ENCODE measurements at places on chromosomes 11 and 22.

GRCh38 chr22:41935015-41935351, 8.4 kb upstream of the TNFRSF13C start:
- DNase-seq = no peak

DNA sequence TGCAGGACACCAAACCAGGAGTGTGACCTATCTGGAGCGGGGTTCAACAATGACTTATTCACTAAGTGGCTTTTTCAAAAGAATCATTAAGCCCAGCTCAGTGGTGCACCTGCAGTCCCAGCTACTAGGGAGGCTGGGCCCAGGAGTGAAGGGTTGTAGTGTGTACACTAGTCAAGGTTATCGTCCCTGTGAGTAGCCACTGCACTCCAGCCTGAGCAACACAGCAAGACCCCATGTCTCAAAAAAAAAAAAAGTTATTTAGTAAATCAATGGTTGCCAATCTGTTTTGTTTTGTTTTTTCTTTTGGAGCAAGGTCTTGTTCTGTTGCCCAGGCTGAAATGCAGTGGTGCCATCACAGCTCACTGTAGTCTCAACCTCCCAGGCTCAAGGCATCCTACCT, 7.9 kb downstream of the RHOG start:
- no peak for DNase-seq

- DNase-seq = no peak
Observed at GRCh38 chr22:42881982-42882656, 25.0 kb upstream of the ARFGAP3 start.

DNA sequence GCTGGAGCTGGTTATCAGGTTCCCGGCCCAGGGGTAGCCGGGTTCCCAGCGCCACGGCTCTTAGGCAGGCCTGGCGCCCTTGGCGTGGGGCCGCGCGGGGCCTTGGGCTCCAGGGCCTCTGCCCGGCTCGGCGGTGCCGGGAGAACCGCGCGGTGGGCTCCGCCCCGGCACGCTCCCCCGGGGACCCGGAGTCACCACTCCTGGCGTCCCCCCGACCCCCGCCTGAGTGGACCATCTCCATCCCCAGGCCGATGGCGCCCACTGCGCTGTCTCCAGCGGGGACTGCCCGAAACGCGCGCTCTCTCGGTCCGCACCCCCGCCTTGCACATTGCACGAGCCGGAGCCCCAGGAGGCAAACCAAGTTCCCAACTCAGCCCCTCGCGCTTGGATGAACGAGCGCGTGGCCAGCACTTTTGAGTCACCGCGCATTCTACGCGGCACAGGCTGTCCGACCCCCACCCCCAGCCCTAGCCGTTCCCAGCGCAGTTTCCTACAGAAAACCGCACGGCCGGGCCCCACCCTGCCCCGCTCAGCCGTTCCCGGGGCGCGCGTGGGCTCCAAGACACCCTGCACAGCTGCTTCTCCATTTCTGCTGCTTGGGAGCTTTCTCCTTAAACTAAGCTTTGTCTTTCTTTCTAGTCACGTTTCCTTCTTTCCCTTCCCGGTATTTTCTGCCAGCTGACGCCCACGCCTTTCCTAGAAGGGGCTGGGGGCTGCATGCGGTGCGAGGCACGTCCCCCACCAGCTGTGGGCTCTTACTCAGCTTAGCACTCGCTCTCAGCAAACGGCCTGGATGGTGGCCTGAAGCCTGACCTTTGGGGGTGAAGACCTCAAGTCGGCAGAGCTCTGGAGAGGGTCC, 650 bp upstream of the CHID1 start:
- peak; percentile 86 for DNase-seq

- no peak for DNase-seq
Observed at GRCh38 chr22:30244066-30244465, 2.5 kb downstream of the LIF start.

GRCh38 chr11:11989774-11990744, 18.4 kb downstream of the DKK3 start:
- DNase-seq = peak; percentile 26

DNA sequence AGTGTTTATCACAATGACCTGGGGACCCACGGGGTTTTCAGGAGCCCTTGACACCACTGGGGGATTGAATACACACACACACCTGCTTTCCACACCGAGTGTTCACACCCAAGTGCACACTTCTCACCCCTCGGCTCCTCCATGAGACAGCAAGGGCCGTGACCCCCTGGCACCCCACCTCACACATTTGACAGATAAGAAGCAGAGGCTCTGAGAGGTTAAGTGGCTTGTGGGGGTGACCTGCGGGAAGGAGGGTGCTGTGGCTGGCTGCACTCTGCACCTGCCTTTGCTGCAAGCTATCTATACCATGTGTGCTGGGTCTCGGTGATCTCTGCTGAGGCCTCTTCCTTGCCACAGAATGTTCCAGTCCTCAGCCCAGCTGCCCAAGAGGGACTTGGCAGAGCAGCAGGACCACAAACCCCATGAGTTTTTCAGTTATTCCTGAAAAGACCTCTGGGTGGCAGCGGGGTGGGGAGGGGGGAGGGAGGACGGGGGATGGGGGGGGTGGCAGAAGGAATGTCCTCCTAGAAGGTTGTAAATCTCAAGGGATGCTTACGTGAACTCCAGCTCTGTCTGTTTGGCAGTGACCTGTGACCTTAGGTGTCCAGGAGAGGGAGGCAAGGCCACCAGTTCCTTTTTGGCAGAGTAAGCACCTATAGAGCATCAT, 47.9 kb upstream of the RFPL3 start:
- DNase-seq = no peak

GRCh38 chr11:117188620-117189081, 10.1 kb downstream of the SIDT2 start:
- DNase-seq = no peak

DNA sequence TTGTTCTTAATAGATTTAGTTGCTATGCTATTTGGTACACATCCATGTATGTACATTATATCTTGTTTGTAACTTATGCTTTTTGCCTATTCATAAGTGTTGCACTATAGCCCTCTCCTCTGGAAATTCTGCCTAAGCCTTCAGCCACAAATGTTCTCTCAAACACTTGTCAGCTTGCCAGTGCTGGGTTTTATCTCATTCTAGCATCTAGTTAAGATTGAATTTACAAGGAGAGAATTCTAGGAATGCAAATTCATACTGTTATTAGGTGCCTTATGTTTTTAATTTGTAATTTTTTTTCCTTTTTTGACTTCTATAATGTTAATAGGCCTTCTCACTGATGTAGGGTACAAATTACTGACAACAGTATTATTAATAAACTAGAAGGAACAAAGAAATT, 14.6 kb upstream of the CTSC start:
- DNase-seq = no peak

DNA sequence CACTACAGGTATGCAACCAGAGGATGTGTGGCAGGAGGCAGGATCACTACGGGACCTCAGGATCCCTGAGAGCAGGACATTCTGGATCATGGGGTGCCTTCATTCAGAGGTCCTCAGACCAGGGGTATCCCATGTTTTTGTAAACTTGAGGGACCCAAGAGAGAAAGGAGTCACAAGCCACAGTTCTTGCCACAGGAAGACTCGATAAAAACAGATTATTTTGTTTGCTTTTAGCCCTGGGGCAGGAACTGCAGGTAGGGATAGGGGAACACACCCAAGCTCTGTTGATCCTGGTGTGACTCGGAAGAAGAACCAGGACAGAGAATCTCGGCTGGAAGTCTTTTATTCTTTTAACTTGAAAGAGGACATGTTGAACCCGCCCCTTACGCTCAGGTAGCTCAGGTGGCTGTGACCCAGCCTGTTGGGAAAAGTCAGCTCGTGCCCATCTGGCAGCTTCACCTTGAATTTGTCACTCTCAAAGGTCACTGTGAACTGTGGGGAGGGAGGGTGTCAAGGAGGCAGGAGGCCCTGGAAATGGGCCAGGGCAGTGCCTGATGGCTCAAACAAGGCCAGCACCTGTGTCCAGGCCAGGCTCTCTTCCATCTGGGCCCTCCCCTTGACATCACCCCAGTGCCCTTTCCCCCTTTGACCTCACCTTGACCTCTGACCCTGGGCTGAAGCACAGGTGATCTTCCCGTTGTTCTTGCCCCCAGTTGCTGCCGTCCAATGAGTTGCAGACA, 9.8 kb downstream of the LGALS2 start:
- DNase-seq = no peak

DNA sequence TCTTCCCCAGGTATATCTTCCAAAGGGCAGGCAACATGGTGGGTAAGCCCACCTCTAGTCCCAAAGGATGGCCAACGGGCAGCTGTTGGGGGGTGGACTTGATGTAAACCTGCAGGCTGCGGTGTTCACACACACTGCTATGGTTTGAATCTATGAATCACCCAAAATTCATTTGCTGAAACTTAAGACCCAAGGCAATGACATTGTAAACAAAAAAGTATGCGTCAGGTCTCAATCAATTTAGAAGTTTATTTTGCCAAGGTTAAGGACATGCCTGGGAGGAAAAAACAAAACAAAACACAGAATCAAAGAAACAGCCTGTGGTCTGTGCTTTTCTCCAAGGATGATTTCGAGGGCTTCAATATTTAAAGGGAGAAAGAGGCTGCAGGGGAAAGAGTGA, 18.3 kb downstream of the RCN1 start:
- no peak for DNase-seq

- DNase-seq = no peak
Observed at GRCh38 chr11:57325735-57326048, 940 bp upstream of the TNKS1BP1 start.

DNA sequence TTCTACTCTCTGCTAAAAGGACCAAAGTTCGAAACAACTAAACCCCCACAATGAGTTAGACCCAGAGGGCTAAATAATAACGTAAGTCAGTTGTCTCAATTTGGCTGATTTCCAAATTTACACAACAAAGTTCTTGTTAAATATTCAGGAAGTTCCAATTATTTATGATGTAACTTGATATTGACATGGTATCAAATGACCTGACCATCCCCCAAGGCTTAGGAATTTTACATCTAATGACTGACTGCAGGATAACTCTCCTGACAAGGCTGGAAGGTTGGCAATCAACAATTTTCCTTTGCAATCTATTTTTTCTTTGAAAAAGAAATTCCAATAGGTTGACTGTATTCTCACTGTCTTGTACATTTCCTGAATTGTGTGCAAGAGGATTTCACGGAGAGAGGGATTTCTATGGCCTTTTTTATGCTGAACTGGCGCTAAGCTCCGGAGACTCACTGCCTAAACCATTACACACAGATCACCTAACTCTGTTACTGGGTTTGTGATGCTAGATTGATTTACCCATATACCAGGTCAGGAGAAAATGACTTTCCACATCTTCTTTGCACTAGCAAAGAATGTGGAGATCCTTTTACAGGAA, 9.6 kb upstream of the CDON start:
- no peak for DNase-seq

- no peak for DNase-seq
Observed at GRCh38 chr11:17224727-17225126, 16.9 kb upstream of the PIK3C2A start.

DNA sequence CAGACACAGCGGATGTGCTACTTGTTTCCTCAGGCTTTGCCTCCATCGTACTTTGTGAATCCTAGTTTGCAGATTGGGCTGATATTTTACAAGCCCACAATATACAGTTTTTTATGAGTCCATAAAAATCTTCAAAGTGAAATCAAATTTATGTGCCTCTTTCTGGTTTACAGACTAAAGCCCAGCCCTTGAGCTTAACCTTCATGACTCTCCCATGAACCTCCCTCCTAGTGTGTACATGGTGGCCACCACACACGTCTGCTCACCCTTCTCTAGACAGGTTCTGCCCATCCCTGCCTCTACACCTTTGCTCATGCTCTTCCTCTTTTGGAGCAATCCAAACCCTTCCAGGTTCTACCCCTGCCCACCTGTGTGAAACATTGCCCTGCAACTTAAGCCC, 129.4 kb downstream of the TENM4 start:
- no peak for DNase-seq

GRCh38 chr11:125618383-125618782, 6.6 kb upstream of the CHEK1 start:
- DNase-seq = no peak

DNA sequence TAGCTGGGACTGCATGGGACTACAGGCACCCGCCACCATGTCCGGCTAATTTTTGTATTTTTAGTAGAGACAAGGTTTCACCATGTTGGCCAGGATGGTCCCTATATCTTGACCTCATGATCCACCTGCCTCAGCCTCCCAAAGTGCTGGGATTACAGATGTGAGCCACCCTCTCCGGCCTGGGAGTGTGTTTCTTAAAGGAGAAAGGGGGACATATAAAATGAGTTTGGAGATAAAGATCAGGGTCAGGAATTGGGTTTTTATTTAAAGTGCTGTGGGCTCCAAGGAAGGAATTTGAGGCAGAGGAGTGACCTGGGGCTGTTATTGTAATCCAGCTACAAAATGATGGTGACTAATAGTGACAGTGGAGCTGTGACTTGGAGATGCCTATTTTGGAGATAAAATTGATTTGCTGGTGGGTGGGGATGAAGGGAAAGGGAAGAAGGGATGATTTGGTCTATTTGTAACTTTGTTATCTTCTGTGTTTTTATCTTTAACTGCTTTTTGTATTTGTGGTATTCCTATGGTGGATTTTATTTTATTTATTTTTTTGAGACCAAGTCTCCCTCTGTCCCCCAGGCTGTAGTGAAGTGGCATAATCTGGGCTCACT, 5.0 kb downstream of the CRKL start:
- no peak for DNase-seq

- no peak for DNase-seq
Observed at GRCh38 chr11:43638717-43639116, 41.8 kb upstream of the HSD17B12 start.

GRCh38 chr11:124961972-124962609, 8.1 kb downstream of the CCDC15 start:
- DNase-seq = no peak

GRCh38 chr11:120178561-120179056, 32.2 kb upstream of the OAF start:
- peak; percentile 35 for DNase-seq

DNA sequence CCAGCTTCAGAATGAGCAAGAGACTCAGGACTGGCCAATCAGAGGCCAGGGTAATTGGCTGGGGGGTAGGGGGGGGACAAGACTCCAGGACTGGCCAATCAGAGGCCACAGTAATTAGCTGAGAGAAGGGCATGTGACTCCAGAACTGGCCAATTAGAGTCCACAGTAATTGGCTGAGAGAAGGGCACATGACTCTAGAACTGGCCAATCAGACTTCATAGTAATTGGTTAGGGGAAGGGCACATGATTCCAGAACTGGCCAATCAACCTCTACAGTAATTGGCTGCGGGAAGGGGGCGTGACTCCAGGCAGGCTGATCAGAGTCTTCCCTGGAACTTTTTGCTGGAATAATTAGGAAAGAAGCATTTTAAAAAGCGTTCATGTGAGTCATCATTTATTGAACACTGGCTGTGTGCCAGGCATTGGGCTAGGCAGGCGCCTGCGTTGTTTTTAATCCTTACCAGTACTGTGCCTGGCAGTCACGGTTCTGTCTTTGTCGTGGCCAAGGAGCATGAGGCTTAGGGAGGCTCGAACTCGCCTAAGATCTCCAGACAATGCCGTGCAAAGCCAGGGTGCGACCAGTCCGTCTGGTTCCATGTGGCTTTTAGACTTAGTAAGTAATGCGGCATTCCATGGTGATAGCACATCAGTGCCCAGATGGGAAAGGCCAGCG, 508.1 kb downstream of the TBC1D22A start:
- DNase-seq = no peak

All from activated CD8-positive, alpha-beta memory T cell treated with anti-CD3 and anti-CD28 coated beads for 24 hours (primary cell).